ENCODE measurements at places on chromosomes 2 and 18.

GRCh38 chr2:219638217-219638947 is 11.0 kb downstream of the SLC4A3 start:
- DNase-seq: no peak

DNA sequence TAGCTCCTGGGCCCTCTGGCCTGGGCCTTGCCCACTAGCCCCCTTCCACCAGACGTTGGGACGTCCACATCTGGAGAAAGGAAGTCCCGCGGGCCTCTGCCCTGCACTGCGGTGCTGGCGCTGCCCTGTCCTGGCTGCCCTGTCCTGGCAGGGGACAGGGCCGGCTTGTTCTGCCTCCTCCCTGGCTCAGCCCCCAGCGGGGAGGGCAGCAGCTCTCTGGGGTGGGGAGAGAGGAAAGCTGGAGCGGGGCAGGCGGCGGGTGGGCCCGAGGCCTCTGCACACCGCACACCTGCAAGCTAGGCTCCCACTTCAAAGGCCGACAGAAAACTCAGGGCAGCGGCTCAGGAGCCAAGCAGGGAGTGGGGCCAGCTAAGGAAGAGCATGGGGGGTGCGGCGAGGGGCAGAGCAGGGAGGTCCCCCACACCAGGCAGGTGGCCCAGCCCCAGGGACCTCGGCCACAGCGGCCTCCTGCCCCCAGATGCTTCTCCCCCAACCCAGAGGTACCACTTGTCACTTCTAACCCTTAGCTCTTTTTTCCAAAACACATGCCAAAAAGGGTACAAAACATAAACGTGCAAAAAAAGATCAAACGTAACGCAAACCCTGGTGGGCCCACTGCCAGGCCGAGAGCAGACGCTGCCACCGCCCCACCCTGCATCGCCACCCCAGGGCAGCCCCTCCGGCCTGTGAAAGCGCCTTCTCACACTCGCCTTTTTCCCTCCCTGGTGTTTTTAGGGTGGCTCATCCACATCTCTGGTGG is 13.5 kb downstream of the SNED1 start:
- no peak for DNase-seq

DNA sequence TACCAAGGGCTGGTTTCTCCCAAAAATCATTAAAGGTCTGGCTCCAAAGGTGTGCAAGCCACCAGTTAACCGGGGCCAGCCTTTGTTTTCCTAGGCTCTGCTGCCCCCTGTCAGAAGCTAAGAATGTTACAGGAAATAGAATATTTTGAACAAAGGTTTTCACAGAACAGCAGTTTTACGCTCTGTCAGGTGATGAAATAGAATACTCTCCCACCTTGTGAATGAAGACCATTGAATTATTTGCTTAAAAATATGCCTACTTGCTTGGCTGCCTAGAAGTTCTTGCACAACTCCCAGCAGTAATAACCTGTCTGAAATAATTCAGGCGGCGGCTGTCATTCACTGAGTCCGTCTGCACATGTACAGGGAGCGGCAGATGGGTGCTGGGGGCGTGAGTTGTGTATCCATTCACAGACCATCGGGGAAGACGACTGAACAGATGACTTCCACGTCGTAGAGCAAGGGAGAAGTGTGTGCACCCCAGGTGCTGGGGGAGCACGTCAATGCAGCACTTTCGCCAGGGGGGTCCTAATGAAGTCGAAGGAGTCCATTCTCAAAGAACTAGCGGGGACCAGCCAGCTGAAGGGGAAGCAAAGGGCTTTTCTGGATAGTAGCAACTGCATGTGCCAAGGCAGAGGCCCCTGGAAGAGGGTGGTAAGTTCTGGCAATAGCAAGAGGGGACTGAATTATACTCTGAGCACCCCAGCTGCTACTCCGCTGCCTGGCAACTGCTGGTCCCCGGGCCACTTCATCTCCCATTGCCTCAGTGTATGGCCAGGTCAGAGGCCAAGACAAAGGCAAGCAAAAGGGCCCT is 56.1 kb downstream of the SF3B1 start:
- DNase-seq: peak; percentile 73

DNA sequence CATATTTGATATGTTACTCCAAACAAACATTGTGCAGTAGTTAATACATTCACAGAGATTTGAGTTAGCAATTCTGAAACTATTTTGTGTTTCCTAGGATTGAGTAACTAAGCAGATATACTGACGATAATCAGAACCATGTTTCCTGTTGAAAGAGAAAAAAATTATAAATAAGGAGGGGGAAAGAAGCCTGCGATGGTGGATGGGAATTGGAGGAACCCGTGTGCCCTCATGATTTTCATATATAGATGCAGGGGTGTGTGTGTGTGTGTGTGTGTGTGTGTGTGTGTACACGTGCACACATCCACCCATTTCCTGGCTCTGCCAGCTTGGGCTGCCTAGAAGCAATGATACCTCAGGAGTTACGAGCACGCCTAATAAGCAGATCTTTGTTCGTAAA is 56.9 kb downstream of the LPIN2 start:
- DNase-seq: peak; percentile 23

- DNase-seq: no peak
Observed at GRCh38 chr2:207876842-207877535, 107.3 kb upstream of the FZD5 start.

DNA sequence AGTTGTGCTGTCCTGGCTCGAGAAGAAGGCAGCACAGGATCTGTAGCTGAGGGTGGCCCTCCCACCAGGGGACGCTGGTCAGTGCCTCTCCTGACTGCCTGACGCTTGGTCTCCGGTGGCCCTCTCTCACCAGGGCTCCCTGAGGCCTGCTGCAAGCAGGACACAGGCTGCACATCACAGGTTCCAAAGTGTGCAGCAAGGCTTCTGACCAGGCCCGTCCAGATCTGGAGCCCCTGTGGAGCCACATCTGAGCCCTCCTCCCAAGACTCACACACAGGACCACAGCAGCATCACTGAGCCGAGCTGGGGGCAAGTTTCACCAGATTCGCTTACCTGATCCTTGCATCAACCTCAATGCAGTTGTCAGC is 12.1 kb downstream of the AMER3 start:
- no peak for DNase-seq

DNA sequence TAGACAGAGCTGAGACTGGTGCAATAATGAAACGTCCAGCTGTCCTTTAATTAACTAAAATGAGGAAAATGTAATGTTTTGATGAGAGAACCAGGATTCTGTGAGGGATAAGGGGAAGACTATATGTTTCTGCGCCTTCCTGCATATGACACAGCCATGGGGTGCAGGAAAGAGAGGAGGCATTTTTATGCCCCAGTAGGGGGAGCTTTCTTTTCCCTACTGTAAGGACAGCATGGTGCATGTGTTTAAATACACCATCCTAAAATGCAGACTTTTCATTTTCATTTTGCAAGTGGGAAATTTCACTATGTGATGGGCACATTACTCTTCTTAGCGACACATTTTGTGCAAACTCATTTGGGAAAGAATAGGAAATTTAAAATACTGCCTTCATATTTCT is 446.1 kb downstream of the ARHGAP15 start:
- DNase-seq: no peak

DNA sequence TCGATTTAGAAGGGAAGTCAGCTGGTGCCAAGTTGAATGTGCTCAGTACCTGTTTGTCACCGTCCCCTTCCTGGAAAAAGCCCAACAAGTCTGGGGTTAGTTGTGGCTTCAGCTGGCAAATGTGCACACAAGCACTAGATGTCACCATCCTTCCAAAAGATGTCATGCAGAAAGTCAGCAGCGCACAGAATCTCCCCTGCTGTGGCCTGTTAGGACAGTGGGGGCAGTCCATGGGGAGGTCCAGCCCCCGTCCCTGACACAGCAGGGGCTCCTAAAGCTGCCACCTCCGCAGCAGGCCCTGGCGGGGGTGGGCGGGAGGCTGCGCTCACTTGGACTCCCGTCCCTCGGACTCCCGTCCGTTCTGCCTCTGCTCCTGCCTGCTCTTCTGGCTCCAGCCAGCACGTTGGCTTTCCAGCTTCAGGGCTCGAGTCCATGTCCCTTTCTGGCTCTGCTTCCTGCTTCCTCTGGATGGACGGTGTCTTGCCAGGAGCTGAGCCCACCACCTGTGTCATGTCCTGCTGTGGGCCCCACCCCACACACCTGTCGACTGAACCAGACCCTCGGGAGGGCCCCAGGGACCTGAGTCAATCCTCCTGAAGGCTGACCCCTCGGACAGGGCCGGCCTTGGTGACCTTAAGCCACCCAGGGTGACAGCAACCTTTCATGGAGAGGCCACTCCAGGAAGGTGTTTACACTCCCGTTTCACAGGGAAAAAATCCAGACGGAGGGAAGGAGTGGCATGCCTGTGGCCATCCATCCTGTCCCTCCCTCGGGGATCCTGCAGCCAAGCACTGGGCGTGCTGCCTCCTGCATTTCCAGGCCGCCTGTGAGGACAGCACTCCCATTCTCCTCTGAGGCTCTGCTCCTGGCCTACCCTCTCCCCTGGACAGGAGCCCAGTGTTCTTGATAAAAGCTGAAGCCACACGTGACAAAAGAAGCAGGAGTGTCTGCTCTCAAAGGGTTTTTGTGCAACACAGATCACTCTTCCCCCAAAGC is 8.5 kb downstream of the RAB17 start:
- peak; percentile 61 for DNase-seq

- no peak for DNase-seq
Observed at GRCh38 chr2:142596334-142597088, 281.0 kb upstream of the KYNU start.

DNA sequence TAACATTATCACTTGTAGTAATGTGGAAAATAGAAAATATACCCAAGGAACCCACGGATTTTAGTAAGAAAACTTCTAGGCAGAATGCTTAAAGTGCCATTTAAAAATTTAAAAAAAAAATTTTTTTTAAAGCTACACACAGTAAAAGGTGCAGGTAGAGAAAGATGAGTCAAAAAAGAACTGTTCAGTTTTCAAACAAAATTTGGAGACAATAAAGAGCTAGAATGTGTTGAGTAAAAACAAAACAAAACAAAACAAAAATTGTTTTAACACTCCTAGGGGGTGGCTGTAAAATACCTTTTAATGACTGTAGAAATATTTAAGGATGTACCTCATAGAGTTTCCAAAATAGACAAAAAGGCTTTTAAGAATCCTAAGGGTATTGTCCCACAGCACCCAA is 212.0 kb downstream of the TGIF1 start:
- no peak for DNase-seq

DNA sequence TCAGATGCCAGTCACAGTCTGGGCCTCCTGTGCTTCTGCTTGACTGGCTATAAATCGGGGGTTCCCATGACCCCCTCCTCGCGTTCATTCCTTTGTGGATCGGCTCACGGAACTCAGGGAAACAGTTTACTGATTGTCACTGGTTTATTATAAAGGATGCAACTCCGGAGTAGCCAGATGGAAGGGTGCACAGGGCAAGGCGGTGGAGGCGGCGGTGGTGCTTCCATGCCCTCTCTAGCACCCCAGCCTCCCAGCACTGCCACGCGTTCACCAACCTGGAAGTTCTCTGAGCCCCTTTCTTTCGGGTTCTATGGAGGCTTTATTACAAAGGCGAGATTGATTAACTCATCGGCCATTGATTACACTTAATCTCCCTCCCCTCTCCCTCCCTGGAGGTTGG is 15.6 kb downstream of the LPIN1 start:
- no peak for DNase-seq

DNA sequence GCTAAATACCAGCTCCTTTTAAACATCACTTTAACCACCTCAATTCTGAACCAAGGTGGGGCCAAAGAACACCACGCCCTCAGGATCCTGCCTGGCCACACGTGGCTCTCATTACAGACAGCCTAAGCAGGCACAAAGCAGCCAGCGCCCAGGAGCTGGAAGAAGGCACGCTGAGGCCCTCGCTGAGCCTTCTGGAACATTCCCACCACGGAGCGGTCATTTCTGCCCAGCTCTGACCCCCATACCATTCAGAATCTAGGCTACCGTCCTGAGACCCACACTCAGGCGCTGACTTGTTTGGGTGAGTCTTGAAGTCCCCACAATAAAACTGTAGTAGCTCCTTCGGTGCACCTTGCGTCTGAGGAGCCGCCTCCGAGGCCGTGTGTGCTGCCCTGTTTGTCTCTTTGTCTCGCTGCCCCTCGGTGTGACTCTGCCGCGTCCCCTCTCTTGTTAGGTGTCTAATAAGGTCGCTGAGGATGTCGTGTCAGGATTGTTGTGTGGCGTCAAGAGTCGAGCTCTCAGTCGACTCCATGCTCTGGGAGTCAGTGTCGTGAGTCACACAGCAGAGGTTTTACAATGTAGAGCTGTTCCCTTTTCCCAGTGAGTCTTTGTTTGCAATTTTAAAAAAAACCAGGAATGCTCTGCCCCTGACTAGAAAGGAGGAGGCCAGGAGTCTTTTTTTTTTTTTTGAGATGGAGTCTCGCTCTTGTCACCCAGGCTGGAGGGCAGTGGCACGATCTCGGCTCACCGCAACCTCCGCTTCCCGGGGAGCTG is 242.4 kb downstream of the KLHL29 start:
- DNase-seq: no peak

GRCh38 chr2:235737396-235737795 is 243.6 kb downstream of the AGAP1 start:
- no peak for DNase-seq

DNA sequence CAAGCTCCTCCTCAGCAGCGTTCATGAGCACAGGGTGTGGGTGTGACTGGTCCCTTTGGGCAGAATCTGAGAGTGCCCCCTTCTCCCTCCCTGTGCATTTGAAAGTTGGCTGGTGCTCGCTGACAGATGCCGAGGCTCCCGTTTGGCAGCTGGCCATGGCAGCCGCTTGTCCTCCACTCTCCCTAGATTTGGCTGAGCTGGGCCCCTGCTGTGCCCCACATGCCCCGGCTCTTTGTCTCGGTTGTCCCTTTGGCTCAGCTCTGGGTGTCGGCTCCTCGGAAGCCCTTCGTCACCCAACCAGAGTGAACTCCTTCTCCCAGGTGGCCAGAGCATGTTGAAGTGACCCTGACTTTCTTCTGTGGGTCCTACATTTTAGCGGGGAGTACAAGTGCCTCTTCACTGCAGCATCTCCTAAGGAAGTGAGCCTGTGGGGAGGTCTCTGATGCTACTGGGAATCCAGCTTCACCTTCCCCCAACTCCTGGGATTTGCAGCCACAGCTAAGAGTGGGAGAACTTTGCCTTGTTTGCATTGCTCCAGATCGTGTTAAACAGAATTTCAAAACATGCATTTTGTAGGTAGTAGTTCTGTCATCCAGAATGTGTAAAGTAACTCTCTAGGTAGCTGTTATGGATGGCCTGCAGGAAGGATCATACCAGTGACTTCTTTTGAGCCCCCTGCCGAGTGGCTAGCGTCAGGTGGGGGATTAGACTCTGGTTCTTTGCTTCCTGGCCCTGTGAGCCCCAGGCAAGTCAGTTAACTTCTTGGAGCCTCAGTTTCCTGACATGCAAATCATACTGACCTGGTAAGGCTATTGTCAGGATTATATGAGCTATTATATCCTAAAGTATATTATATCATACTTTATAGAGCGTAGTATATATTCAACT is 24.2 kb downstream of the HPCAL1 start:
- DNase-seq: no peak
